ENCODE measurements at places on chromosomes 12 and 14. TPM values are rescaled to one million over a fixed set of nuclear protein-coding genes. Genes with fewer than 3 reads are reported as not detected.

The LYZ gene
- 29.5 TPM for total RNA-seq

The PGF gene
- 3.6 TPM for total RNA-seq

The C14orf180 gene
- total RNA-seq, result 0.55 TPM

The INSM2 gene
- not detected for total RNA-seq

The ACVRL1 gene
- total RNA-seq, result 77.8 TPM

The MGAT4C gene
- total RNA-seq, result 0.55 TPM

The CCDC197 gene
- total RNA-seq, result not detected

The MIPOL1 gene
- 21.6 TPM for total RNA-seq

The PLXNC1 gene
- 2.0 TPM for total RNA-seq

The CIDEB gene
- 7.8 TPM for total RNA-seq

The TAS2R31 gene
- 8.6 TPM for total RNA-seq

- no peak for DNase-seq
Measured at GRCh38 chr14:24325963-24326362, 8.9 kb downstream of the ADCY4 start.

DNA sequence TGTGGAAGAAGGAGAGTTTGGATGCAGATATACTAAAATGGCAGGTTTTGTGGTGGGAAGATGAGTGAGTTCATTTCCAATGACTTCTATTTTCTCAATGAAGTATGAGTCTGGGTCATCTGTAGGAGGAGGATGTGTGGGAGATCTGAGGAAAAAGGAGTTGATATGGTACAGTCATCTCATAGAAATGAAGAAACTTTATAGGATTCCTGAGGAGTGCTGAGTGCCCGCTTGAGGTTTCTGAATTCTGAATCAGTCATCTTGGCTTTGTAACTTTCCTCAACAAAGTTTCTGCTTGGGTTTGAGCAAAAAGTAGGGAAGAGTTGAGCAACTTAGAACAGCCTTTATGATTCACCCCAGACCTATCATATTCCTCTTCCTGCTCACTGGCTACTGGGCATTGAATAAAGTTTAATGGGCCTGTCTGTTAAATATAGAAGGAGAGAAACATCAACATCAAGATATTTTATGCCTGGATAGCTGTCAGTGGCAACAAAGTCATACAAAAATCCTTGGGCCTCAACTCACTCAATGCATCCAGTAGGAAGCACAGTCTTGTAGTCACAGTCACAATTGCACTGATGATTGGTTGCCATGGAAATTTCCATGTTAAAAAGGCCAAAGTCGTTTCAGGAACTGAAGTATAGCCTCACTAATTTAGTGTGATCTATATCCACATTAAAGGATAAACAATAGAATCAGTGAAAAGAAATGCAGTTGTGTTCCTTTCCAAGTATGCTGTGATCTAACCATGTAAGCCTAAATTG, 284.7 kb downstream of the DUSP6 start:
- DNase-seq, result no peak

GRCh38 chr12:123150275-123150743, 581 bp downstream of the PITPNM2 start:
- DNase-seq, result peak; percentile 77

DNA sequence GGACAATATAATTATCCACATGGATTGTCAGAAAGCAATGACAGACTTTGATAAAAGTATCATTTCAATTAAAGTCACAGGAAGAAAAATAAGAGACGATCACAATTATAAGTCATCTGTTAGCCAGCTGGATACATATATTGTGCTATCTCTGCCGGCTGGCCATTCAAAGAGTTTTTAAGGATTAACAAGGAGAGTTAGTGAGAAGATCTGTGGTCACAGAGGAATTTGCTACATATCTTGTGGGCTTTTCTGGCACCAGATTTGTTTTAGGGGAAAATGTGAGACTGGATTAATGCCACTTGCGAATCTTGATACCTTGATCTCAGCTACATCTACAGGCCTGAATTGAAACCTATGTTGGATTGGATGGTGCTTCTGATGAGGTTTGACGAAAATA, 90.9 kb upstream of the MANSC4 start:
- no peak for DNase-seq

GRCh38 chr14:73125746-73126145, 10.6 kb upstream of the PSEN1 start:
- no peak for DNase-seq

- DNase-seq, result no peak
Measured at GRCh38 chr14:23539248-23540140, 12.1 kb downstream of the ZFHX2 start.

DNA sequence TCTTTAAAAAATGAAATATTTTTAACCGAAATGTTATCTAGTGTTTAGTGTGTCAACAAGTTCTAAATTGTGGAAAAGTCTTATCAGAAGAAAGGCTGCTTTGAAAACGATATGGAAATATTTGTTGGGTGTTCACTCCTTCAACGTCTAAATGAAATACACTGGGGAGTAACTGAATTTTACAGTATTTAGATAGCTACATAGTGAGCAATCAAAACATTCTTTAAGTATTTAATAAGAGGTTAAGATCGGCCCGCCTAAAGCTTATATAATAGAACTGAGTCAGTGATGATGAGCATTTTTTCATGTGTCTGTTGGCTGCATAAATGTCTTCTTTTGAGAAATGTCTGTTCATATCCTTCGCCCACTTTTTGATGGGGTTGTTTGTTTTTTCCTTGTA, 228.3 kb downstream of the RAD51B start:
- no peak for DNase-seq

GRCh38 chr12:13631873-13632272, 349.5 kb downstream of the GRIN2B start:
- DNase-seq, result no peak

DNA sequence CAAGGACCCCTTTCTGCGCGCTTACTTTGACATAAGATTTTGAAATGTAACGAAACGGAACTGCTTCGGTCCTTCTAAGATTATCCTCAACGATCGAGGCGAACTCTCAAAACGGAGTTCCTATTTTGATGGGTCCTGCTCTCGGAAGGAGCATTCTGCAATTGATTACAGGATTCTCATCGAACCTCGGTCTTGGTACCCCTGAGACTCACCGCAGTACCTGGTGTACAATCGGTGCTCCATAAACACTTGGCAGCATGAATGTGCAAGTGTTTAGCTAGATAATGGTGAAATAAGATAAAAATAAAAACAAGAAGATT, 530 bp upstream of the NEMF start:
- DNase-seq, result no peak

DNA sequence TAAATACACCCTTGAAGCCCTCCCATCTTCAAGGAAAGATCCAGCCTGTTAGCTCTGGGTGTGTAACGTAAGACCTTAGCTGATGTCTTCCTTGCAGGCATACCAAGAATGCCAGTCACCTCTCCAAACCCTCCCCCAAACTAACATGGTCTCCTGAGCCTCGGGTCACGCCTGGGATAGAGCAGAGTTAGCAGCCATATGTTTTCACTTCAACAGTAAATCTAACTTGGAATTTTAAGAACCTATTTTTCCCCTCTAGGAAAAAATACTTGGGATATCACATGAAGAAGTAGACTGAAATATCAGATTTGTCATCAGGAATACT, 27.9 kb downstream of the BCL2L14 start:
- DNase-seq, result no peak

DNA sequence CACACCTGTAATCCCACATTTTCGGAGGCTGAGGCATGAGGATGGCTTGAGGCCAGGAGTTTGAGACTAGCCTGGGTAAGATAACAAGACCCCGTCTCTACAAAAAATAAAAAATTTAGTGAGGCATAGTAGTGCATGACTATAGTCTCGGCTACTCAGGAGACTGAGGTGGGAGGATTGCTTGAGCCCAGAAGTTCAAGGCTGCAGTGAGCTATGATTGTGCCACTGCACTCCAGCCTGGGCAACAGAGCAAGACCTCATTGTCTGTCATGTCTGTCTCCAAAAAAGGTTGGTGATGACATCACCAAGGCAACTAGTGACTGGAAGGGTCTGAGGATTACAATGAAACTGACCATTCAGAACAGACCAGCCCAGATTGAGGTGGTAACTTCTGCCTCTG, 83.5 kb upstream of the COCH start:
- no peak for DNase-seq

GRCh38 chr12:110282300-110282860, 1.3 kb downstream of the ATP2A2 start:
- DNase-seq, result no peak

DNA sequence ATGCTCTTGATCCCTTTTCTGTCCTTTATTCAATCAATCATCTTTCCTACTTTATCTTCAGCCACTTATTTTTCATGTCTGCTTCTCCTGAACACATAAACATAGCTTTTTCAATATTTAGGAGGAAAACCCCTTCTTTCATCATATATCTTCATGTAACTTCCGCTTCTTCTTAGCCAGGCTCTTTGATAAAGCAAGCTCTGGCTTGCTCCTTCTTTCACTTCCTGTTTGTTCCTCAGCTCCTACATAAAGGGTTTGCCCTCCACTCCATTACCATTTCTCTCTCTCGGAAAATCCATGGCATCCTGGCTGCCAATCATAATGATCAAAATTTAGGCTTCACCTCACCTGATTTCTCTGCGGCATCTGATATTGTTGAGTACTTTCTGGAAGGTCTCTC, 33.7 kb upstream of the HELB start:
- no peak for DNase-seq

GRCh38 chr14:50633954-50634353, 34.2 kb downstream of the SAV1 start:
- no peak for DNase-seq

DNA sequence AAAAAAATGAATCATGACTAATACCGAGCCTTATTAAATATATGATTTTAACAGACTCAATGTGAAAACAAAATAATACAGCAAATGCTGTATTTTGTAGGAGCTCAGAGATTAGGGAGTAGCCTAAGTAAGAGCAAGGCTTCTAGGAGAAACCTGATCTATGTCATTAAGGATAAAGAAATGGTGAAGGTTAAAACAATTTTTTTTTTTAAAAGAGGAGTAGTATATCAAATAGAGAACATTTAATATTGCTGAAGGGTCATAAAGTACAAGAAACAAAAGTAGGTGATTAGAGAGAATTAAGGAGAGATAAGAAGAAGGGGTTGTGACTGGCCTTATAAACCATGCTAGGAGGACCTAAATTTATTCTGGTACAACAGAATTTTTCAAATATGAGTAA, 39.1 kb downstream of the PPP1R12A start:
- DNase-seq, result no peak

DNA sequence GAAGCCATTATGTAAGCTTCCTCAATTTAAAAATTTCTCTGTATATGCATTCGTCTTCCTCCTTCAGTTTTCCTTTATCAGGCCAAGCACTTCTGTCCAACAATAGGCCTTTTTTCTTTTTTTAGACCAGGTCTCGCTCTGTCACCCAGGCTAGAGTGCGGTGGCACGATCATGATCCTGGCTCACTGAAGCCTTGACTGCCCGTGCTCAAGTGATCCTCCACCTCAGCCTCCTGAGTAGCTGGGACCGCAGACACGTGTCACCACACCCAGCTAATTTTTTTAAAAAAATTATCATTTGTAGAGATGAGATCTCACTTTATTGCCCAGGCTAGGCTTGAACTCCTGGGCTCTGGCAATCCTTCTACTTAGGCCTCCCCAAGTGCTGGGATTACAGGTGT, 25.8 kb downstream of the TAOK3 start:
- no peak for DNase-seq

GRCh38 chr12:94222351-94223084, 74.1 kb downstream of the PLXNC1 start:
- no peak for DNase-seq

GRCh38 chr12:92121826-92122225, 23.8 kb downstream of the BTG1 start:
- no peak for DNase-seq

DNA sequence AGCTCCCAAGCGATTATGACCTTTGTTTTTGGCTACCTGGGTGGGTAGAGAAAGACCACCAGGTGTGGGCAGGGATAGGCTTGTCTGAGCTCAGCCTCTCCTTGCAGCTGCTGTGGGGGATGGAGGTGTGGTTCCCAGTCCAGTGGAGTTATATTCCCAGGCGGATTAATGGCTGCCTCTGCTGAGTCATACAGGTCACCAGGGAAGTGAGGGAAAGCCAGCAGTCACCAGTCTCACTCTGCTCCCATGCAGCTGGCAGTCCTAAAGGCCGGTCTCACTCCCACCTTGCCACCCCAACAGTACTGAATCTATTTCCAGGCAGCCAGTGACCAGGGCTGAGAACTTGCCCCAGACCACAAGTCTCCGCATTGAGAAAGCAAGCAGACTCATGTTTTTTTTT, 399.2 kb downstream of the VRK1 start:
- DNase-seq, result no peak

DNA sequence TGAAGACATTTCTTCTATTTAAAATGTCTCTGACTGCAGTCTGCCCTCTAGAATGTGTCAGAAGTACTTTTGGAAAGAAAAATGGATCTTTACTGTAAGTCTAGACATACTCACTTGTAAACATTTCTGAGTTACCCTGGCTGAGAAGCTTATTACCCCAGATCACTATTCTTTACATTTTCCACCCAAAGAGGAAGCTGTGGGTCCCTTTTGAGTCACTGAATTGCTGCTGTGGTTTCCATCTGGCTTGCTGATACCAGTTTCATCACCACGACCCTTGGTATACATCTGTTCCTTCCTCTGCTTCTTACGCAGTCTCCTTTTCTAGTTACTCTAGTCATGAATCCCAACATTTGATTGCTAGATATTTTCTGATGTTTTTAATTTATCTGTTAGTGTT, 20.2 kb upstream of the CLEC4D start:
- no peak for DNase-seq

GRCh38 chr14:96953087-96953874, 156.1 kb downstream of the VRK1 start:
- DNase-seq, result no peak

GRCh38 chr12:39235990-39236767, 206.7 kb downstream of the KIF21A start:
- no peak for DNase-seq

GRCh38 chr12:28227251-28227650, 37.0 kb downstream of the CCDC91 start:
- no peak for DNase-seq

DNA sequence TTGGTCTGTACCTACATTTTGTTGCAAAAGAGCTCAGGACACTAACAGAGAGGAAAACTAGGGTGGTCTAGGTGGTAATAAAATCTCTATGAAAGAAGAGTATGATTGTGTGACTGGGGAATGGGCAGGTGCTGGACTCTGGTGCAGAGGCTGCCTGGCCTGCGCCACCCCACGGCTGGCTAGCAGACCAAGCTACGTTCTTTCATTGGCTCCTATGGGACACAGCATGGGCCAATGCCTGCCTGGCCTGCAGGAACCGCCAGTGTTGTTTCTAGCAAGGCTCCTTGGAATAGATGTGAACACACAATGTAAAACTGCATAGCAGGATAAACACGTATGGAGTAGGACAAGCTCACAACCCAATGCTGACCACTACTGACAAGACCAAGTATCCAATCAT, 51.7 kb upstream of the CORO1C start:
- no peak for DNase-seq

GRCh38 chr12:21852251-21852650, 77.7 kb upstream of the KCNJ8 start:
- DNase-seq, result no peak

DNA sequence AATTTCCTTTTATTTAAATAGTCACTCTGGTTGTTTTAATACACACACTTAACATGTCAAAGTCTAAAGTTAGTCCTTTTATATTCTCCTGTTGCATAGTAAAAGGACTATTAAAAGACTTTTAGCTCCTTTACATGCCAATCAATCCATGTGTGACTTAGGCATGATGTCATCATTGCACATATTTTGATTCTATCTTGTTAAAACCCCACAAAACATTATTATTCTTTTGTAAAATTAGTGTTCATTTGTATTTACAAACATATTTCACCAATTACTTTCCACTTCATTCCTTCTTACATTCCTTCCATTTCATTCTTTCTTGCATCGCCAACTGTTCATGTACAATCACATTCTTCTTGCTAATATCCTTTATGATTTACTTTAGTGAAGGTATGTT, 39.6 kb downstream of the TC2N start:
- DNase-seq, result no peak

- DNase-seq, result peak; percentile 88
Measured at GRCh38 chr12:118052324-118053070, 8.5 kb downstream of the WSB2 start.

All from sigmoid colon (tissue), 7 donors.